Liver (tissue), 10 donors: ENCODE measurements at places on chromosomes 16 and 17.

GRCh38 chr17:32323811-32324491, 18.0 kb downstream of the C17orf75 start:
- no peak for DNase-seq

DNA sequence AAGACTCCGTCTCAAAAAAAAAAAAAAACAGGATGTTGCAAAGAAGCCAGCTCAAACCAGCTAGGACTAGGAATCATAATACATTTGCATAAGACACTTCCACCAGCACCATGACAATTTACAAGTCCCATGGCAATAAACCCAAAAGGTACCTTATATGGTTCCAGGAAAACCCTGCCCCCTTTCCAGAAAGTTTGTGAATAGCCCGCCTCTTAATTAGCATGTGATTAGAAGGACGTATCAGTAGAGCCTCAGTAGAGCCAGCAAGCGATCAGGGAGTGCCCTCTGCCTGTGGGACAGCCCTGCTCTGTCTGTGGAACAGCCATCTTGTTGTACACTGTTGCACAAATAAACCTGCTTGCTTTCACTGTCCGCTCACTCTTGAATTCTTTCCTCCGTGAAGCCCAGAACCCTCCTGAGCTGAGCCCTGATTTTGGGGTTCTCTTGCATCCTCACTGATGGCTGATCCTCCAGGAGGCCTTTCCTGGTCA, 14.0 kb downstream of the NUPR1 start:
- no peak for DNase-seq

GRCh38 chr16:84613408-84614072, 4.3 kb downstream of the COTL1 start:
- no peak for DNase-seq

GRCh38 chr16:69894676-69895075, 56.5 kb upstream of the CLEC18A start:
- DNase-seq: no peak

DNA sequence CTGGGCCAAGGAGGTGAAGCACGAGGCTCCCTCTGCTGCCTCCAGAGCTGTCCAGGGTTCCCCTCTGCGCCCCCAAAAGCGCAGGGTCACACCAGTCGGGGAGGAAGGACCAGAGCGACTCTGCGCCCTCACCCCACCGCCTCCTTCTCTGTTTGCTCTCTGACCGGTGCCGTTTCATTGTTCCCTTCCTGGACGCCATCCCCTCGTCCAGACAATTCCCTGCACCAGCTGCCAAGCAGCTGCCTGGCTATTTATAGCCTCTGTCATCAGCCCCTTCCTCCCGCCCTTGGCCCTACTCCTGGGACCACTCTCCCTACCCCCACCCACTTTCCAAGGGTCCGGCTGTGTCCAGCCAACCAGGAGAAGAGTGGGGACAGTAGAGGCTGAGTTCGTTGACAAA, 68.8 kb upstream of the CREBBP start:
- DNase-seq: no peak

DNA sequence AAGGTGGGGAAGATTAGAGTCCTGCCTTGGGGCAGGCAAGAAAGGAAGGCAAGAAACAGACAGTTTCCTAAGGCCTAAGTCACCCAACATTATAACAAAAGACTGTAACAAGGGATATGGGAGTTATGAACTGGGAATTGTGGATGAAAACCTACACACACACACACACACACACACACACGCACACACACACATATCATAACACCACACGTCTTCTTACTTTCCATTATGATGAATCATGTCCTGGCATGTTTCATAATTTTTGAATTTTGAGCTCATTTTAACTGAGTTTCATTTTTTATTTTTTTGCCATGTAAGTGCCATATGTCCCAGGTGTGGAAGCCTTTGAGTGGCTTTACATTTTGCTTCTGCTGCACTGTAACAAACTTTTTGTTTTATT, 29.9 kb downstream of the HS3ST2 start:
- DNase-seq: no peak

DNA sequence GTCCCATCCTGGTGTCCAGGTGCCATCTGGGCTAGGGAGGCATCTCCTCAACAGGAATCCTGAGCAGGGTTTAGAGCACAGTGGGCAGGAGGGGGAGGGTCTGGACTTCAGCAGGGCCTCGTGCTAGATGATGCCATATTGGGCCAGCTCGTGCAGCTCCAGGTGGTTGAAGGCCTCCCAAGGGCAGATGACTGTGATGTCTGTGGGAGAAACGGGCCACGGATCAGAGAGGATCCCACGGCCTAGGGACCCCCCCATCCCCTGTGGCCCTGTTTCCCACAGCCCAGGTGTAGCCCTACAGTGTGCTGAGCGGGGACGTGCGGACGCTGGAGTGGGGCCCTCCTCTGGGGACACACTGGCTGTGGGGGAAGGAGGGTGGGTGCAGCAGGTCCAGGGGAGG, 5.4 kb downstream of the PDE6G start:
- no peak for DNase-seq
